Activated effector memory CD4-positive, alpha-beta T cell treated with Interleukin-2 at 50 U/mL for 16 hours (primary cell): ENCODE measurements at places on chromosomes 3 and 15.

DNA sequence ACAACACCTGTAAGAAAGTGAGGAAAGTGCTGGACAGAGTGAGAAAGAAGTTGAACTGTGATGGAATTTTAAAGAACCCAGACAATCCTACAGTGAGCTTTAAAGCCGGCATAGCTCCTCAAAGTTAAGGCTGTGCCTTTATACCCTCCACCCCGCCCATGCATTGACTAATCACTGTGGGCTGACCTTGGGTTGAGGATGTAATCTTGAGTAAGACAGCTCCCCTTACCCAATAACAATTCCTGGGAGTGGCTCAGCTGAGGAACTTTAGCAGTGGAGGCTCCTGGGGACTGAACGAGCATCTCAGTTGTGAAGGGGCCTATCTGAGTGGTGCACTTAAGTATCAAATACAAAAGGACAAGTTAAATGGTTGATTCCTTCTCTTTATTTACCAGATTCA lies 35.7 kb upstream of the ZNF770 start:
- no peak for DNase-seq

DNA sequence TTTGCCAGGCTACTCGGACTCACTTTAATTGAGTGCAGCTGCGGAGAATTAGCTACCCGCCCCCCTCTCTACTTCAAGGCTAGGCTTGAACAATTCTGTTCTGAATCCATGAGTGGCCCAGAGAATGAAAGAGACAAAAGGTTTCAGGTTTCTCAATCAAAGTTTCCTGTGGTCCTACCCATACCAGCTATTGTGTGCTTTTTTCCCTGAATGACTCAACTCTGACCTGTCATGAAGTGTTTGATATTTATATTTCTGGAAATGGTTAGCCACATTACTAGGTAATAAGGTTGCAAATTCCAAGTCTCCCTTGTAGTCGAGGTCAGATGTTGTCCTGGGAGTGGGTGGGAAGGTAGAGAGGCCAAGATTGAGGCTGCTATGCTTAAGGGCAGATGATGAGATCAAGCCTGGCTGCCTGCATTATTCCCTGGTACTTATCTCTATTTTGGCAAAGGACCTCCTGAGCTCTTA lies 392.7 kb upstream of the TBL1XR1 start:
- no peak for DNase-seq

- no peak for DNase-seq
Measured at GRCh38 chr3:56753206-56753820, 48.4 kb downstream of the ARHGEF3 start.

- DNase-seq, result no peak
Measured at GRCh38 chr3:105553851-105554250, 187.1 kb downstream of the ALCAM start.

GRCh38 chr3:130688015-130688688 lies 58.5 kb downstream of the PIK3R4 start:
- DNase-seq, result no peak

- no peak for DNase-seq
Measured at GRCh38 chr3:192302721-192303120, 424.6 kb downstream of the FGF12 start.

DNA sequence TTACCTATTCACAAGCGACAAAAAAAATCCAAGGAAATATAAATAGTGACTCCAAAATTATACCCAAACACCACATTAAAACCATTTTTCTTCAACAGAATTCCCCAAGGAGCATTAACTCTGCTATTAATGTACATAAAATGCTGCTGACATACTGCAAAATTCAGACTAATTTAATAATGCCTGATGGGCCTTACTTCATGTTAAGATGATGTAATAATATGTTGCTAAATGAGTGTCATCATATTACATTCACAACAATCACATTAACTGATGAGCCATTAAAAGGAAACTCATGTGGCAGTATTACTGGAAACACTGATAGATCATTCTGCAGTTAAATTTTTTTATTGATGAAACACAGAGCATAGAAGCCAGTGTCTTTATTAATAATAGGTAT lies 204.9 kb upstream of the CGNL1 start:
- no peak for DNase-seq

DNA sequence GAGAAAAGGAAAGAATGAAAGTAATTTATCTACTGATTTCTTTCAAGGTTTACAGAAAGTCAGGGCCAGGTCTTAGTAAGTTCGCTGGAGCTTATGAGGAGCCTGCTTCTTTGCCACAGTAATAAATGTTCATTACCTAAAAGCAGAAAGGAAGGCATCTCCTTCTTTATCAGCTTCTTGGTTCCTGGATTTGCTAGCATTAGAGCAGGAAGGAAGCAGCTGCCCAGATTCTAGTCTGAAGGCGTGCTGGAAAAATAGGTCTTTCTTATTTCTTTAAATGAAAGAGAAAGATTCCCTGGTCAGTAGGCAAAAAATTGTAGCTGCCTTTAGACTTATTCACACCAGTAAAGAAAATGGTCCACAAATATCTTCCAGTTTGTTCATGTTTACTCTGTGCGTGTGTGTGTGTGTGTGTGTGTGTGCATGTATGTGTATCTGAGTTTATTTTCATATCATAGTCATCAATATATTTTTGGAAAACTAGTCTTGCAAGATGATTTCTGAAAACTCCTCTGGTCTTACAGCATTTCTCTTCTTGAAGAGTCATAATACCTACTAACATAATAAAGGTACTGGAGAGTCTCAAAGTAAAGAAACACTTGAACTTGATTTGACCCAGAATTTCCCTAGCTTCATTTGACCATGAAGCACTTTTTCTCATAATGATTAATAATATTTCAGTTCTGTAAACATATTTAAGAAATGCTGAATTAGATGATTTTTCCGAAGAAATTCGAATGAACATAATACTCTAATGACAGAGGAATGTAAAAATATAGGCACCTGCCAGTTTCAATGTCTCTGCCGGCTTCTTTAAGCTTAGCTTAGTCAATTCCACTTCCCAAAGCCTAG lies 255.3 kb upstream of the ZPLD1 start:
- DNase-seq, result no peak

- no peak for DNase-seq
Measured at GRCh38 chr15:75712668-75713337, at the start of gene CSPG4. Gene CSPG4, minus strand, starts transcription at chr15:75712848. Its CDS starts 93 bp downstream, at chr15:75712755.

GRCh38 chr3:169404520-169404890 lies 259.0 kb downstream of the MECOM start:
- no peak for DNase-seq

DNA sequence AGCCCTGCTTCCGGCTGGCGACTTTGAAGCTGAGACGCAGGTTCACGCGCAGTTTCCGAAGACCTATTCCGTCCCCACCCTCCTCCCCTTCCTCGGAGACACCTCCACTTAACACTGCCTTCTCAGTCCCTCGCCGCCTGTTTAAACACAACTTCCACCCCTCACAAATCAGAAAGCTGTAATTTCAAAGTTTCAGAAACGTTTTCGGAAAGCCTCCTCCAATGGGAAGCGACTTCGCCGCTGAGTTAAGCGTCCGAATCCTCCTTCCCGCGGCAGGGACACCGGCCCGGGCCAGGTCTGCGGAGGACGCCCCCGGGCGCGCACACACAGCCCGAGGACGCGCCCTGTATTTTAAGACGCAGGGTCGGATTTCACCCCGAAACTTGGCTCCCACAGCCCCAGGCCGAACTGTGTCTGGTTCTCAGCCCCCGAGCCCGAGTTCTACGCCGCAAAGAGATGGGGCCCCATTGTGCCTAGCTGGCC lies 559 bp upstream of the LRRN1 start:
- DNase-seq, result no peak

DNA sequence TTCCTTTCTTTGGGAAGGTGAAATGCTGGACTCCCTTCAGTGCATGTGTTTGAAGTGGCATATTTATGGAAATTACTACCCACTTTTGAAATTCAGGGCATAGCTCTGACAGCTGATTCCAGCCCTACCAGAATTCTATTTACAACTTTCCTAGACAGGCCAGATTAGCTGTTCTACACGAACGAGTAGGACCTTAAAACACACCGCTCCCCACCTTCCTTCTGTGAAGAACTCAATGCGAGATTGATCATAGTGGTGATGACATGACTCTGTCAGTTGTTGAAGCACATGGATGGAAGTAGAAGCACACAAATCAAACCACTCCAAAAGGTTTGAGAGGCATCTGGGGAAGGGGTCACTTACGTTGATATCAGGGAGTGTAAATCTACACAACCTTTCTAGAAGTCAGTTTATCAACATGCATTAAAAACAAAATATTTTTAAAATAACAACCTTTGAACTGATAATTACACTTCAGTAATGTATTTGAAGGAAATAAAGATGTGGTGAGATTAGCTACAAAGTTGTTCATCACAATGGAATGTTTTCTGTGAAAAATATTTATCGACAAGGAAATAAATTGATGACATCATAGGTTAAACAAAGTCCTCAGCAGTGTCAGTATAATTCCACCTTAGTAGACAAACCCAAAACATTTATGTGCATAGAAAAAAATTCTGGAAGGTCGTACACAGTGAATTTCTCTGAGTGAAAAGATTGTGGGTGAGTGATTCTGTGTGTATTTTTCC lies 29.8 kb downstream of the RARB start:
- DNase-seq, result no peak

- DNase-seq, result no peak
Measured at GRCh38 chr3:166285001-166285400, 447.8 kb upstream of the BCHE start.

DNA sequence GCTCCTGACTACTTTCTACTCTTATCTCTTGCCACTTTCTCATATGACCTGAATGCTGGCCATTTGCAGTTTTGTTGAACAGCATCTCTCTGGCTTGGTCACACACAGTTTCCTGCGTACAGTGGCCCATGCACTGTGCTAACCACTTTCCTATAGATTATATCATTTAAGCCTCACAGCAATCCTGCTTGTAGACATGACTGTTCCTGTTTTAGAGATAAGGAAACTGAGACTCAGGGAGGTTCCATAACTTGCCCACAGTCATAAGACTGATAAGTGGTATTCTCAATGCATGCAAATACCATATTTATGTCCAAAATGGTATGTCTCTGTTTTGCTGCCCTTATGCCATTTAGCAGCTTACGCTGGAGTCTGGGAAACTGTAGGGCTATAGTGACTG lies 229.5 kb downstream of the NR1D2 start:
- no peak for DNase-seq

- DNase-seq, result no peak
Measured at GRCh38 chr15:96053031-96053780, 277.3 kb upstream of the NR2F2 start.

DNA sequence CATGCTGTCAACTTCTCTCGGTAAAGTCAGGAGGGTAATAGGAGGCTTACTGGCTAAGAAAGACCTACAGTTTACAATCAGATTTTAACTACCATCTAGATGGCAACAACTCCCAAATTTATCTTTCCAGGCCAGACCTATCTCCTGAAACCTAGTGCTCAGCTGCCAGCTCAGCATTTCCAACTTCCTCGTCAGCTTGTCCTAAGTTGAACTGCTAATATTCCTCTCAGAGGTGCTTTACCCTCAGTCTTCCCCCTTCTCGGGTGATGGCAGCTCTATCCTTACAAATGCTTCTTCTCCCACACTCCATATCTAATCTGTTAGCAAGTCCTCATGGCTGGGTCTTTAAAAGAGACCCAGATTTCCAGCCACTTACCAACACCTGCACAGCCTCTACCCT lies 36.9 kb upstream of the UBE2E2 start:
- DNase-seq, result no peak

DNA sequence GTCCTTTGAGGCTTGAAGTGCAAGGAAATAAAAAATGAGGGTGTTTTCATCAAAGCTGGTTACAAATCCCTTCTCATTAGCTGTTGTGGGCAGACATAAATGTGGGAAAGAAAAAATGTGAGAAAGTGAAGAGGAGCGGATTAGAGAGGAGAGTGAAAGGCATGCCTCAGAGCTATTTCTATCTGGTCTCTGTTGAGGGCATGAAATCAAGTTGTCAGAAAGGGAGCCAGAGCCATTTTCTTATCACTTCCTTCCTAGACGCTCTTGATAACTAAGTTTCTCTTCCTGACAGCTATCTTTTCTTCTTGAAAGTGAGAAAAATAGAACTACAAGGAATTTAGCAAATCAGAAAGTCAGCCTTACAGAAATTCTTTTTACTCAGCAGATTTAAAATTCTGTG lies 20.8 kb upstream of the CAPN3 start:
- no peak for DNase-seq

GRCh38 chr3:186807231-186807630 lies 949 bp upstream of the RFC4 start:
- no peak for DNase-seq

DNA sequence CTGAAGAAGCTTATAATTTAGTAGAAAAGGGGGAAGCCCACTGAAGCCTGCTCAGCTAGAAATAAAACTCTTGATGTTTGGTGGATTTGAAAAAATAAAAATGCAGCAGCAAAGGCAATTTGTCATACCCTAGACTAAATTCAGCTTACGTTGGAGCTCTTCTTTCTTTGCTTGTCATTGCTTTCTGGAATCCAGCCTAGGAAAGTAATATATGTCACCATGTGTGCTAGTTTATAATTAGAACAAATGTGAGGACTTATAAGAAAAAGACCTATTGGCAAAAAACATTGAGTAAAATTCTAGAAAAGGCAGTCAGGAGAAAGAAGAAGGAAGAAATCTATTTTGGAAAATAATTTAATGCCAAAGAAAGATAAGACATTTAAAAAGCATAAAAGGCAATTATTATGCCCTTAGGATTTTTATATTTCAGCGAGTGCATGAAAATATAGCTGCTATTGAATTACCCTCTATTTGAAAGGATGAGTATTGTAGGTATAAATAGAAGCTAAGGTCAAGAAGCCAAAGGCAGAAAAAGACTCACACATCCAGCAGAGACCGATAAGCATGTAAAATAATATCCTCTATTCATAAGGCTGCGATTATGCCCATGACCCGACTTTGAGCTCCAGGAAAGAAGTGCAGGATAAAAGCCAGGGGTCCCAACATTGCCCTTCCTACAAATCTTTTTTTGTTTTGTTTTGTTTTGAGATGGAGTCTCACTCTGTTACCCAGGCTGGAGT lies 10.6 kb upstream of the BTBD1 start:
- DNase-seq, result no peak

- no peak for DNase-seq
Measured at GRCh38 chr15:64667736-64668161, 107.6 kb downstream of the RBPMS2 start.
